ENCODE measurements at places on chromosomes 5 and 9.

GRCh38 chr9:112408819-112409218, 28.9 kb downstream of the HSDL2 start:
- no peak for DNase-seq

GRCh38 chr5:98309785-98310598, 463.5 kb upstream of the RGMB start:
- DNase-seq, result no peak

DNA sequence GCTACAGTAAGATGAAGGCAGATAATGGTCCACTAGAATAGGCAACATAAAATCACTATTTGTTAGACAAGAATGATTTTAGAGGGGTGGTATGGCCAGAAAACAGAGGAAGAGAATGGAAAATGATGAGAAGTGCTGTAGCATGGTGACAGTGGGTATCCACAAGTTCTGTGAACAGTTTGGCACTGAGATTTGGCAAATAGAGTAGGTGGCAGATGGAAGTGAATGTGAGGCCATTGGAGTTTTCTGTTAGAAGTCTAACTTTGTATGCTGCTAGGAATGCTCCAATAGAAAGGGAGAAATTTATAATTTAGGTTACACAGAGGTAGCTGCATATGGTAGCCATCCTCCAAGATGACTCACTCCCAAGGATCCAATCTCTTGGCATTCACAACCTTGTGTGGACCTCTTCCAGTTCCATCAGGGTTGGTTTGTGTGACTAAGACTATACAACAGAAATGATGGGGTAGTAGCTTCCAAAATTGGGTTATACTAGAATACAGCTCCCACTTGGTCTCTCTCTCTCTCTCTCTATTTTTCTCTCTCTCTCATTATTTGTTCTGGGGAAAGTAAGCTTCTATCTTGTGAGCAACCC, 646.9 kb upstream of the ZNF608 start:
- no peak for DNase-seq

DNA sequence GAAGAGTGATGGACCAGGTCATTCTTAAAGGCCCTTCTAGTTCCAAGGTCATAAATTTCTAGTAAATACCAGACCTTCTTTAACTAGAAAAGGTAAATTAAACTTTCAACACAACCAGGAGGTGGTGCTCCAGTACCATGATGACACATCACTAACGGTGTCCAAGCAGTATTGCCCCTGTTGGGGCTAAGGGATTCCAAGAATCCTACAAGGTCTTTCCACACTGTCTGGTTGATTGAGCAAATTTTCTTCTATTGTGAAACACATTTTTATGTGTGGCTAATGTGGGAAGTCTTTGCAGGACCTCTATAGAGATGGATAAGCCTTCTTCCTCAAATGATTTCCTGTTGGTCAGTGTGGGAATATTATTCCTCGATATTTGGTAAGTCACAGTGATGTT, 459.6 kb upstream of the PAPPA start:
- DNase-seq, result peak; percentile 27

- peak; percentile 69 for DNase-seq
Observed at GRCh38 chr5:56950626-56951125, 1.2 kb downstream of the MIER3 start.

- DNase-seq, result peak; percentile 94
Observed at GRCh38 chr5:134145779-134146581, 30.8 kb downstream of the SKP1 start.

DNA sequence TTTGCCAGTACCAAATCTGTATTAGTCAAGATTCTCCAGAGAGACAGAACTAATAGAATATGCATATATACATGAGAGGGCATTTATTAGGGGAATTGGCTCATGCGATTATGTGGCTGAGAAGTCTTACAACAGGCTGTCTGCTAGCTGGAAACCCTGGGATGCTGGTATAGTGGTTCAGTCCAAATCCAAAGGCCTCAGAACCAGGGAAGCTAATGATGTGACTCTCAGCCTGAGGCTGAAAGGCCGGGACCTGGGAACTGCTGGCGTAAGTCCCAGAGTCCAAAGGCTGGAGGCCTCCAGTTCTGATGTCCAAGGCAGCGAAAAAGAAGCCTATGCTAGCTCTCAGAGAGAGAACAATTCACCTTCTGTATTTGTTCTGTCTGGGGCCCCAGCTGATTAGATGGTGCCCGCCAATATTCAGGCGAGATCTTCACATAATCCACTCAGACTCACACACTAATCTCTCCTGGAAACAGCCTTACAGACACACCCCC, 84.1 kb downstream of the KIAA1958 start:
- DNase-seq, result no peak

DNA sequence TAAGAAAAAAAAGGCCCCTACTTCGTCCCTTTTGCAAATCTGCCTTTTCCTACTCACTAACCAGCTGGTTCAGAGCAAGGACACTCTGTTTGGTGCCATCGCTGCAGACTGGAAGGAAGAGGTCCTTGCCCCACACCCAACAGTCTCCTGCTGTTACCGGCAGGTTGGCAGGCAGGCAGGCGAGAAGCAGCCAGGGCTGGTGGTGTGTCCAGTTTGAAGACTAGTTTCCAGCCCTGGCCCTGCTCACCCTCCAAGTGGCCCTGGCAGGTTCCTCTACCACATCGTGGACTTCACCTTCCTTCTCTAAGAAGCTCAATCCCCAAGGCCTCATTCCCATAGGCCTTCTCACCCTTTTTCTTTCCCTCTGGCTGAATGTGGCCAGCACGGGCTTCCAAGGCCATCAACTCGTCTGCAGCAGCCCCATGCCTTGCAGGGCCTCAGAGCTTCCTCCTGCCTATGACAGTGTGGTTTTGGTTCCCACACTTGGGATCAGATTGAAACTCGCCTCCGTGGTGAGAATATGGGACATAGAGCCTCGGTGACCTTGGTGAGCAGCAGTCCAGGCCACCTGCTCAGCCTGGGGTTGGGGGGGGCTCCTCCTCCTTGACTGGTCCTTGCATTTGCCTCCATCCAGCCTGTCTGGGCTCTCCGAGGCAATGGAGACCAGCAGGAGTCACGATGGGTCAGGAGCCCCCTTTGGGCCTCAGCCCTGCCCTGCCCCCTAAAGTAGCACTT, 22.9 kb downstream of the TGFBI start:
- no peak for DNase-seq

GRCh38 chr9:135300346-135301141, 179.0 kb upstream of the PPP1R26 start:
- DNase-seq, result no peak

DNA sequence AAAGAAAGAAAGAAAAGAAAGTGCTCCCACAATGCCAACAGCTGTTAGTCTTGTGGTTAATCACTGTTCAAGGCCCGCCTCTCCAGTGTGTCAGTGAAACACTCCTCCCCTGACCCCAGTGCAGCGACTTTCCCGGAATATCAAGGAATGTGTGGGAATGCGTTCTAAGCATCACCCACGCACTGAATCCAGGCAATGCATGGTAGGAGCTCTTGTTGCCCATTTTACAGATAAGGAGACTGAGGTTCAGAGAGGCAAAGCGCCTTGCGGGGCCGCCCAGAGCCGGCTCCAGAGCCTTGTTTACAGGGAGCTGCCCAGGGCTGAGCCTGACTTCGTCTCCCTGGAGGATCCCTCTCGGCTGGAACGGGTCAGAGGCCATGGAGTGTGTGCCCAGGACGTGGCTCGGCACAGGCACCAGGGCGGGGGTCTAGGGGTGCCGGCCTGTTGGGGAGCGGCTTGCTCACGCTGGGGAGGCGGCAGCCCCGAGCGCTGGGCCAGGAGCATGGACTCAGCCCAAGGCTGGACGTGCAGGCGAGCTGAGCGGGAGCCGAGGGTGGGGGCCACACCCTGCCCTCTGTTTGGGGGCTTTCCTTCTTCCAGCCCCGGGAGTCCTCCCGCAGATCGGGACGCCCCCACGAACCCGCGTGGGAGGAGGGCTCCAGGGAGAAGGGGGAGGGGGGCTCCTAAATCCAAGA, 823 bp downstream of the ST6GALNAC6 start:
- DNase-seq, result no peak

DNA sequence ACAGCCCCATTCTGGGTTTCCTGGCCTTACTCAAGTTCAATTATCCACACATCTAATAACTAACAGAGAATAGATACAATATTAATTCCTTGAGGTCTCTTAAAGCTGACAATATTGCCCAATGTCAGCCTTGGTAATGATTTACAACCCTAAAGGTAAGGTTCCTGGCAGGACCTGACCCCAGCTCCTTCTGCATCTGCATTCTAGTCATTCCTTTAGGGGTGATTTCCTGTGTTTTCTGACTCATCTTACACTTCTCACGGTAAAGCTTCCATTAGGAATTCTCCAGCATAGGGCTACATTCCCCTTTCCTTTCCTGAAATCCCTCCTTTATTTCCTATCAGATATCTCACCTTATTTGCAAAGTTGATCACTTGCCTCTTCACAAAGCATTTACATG, 9.3 kb downstream of the HAVCR1 start:
- no peak for DNase-seq

DNA sequence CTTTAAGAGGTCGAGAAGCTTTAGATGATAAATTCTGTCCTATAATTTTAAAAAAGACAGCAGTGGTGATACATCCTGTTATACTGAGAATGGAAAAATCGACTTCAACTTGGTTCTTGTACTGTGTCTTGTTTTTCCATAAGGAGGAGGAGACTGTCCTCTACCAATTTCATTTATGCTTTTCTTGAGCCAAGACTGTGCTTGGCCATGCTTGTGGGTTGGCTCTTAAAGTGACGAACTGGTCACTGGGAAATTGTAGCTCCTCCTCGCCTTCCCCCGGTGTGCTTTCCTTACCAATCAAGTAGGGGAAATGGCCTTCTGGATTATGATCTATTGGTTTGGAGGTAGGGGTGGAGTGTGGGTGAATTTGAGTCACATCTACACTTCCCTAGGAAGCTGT, 67.1 kb upstream of the HSPB3 start:
- no peak for DNase-seq

GRCh38 chr5:121377461-121377860, 474.2 kb upstream of the FTMT start:
- no peak for DNase-seq

DNA sequence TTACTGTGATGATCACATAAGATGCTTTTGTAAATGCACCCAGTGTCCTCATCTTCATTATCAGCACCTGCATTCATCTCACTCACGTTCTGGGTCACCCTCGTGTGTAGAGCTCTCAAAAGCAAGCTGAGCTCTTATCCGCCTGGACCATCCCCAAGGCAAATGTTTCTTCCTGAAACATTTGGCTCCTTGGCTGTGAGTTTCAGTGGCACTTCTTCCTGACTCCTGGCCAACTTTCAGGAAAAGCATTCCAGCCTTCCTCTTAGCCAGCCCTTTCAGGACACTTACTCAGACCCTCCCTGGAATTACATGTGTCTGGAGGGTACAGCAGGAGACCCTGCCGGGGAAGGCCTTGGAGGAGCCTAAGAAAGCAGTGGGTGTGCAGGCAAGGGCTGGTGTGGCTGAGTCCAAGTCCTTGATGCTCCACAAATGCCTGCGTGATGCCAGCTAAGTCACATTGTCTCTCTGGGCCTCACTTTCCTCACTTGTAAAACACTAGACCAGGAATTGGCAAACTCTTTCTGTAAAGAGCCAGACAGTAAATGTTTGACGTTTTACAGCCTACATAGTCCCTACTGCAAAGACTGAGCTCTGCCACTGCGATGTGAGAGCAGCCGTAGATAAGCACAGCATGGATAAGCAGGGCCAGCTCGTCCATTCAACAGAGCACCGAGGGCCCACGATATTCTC, 72.1 kb downstream of the PDE6A start:
- DNase-seq, result no peak

- DNase-seq, result no peak
Observed at GRCh38 chr5:78979909-78980308, 5.2 kb downstream of the ARSB start.

Data from glutamatergic neuron (in vitro differentiated cells).